ENCODE measurements at places on chromosomes 16 and 17.

DNA sequence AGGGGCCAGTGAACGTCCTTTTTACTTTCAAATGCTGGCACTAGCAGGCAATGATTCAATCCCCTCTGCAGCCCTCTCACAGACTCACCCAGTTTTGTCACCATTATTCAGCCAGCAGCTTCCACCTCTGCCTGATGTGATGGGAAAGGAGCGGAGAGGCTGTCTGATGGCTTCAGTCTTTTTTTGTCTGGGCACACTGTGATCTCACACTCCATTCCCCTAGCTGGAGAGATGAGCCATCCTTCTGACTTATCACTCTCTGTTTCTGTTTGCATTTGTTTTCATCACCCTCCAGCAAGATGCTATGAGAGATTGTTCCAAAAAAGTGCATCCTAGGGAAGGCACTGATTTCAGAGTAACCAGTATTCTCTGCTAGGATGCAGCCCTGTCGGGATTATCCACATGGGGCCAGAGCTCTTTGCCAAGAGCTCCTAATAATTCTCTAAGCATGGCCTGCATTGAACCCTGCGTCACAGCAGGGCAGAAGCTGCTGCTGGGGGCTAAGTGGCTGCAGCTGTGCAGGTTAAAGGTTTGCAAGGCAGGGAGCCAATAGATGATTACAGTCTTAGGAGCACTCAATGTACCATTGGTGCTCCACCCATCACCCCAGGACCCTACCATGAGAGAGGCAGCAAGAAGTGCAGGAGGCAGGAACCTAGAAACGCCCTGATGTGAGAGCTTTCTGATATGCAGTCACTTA is 236.1 kb upstream of the C16orf82 start:
- DNase-seq, result no peak

GRCh38 chr16:69889295-69889964 is 61.7 kb upstream of the CLEC18A start:
- no peak for DNase-seq

DNA sequence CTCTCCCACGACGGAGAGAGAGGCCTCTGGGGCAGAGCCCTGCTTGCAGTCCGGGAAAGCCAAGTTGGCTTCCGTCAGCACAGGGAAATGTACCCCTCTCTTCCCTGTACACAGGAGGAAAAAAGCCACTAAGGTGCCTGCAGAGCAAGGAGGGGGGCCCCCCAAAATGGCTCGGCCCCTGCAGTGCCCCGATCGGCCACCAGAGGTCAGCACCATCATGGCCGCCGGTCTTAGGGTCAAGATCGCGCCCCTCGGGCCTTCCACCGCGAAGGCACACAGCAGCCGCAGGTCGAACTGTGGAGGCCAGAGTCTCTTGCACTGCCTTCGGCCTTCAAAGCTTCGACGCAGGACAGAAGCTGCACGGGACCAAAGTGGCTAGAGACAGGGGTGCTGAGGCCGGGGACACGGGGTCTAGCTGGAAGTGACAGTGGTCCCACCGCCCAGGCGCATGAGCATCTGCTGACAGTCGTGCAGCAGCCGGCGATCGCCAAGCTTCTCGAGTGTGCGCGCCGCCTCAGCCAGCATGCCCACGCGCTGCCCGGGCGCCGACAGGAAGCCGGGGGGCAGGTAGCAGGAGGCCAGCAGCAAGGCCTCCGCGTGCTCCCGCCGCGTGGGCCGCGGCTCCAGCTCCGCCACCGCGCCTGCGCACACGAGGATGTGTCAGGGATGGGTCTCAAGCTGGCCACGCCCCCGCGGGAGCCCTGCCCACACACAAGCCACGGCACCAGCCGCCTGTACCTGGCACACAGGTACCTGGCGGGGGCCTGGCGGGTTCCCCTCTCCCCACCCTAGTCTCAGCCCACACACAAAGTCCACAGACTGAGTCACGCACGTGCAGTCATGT is 24.4 kb downstream of the SREBF1 start:
- no peak for DNase-seq

DNA sequence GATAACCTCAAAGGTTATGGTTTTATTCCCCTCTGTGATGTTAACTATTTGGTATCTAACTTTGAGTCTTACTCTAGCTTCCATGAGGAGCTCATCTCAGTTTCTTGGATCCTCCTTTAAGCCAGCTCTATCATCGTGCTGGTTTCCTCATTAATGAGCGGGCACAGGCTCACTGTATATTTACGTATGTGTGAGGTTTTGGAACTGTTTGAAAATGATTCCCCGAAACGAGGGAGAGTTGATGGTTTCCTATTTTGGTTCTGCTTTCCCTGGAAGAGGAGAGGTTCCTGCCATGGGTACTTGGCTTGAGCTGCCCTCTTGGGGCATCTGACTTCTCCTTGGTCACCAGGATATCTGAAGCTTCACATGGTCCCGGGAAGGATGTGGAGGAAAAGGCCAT is 32.7 kb upstream of the PIK3R6 start:
- DNase-seq, result no peak

- DNase-seq, result no peak
These were observed 2.3 kb downstream of the COPRS start for GRCh38 chr17:31856750-31857149.

GRCh38 chr16:48978501-48978900 is 303.1 kb downstream of the CBLN1 start:
- no peak for DNase-seq

DNA sequence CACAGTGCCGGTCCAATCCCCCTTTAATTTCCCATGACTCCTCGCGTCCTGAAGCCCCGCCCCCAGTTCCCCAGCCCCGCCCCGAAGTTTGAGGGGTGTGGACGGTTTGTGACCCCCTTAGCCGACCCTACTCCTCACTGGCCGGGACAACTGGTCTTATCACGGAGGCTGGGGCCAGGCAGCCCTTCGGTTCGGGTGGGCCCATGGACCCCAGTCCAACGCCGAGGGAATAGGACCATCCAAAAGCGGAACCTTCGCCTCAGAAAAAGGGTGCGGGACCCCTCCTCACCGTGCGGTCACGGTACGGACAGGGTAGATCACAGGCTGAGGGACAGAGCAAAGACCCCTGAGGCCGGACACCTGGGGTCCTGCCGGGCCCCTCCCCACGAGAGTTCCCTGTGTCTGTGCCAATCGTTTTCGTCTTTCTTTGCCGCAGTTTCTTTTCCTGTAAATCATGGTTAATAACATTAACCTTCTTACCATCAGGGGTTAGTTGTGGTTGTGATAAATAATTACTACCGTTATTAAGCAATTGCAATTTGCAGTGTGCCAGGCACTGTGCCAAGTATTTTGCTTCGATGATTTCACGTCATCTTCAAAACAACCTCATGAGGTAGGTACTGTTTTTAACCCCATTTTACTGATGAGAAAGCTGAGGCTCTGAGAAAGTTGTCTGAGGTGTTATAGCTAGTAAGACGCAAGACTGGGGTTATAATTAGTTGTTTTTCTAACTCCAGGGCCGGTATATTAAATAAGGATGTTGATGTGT is 543 bp downstream of the TMUB2 start:
- no peak for DNase-seq

- DNase-seq, result no peak
These were observed 18.2 kb upstream of the ROGDI start for GRCh38 chr16:4820652-4821051.

GRCh38 chr17:36183001-36183971 is 6.8 kb upstream of the TBC1D3B start:
- DNase-seq, result no peak

GRCh38 chr17:61280338-61280737 is 119.3 kb upstream of the TBX2 start:
- no peak for DNase-seq

DNA sequence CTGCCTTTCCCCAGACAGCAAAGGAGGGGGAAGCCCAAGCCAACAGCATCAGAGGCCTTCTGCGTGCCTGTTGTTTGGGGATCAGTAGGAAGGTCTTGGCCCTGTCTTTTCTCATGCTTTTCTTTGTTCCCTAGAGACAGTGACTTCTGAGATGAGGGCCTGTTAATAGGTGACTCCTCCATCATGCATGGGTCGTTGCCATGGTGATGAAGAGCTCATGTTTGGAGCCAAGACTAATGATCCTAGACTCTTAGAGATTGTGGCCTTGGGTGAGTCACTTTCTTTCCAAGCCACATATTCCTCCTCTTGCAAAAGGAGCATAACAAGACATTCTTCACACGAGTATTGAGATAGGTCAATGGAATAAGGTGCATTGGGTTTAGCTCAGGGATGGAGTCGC is 201.1 kb upstream of the ASIC2 start:
- DNase-seq, result peak; percentile 53

- DNase-seq, result no peak
These were observed 27.0 kb downstream of the PIGL start for GRCh38 chr17:16243801-16244567.

DNA sequence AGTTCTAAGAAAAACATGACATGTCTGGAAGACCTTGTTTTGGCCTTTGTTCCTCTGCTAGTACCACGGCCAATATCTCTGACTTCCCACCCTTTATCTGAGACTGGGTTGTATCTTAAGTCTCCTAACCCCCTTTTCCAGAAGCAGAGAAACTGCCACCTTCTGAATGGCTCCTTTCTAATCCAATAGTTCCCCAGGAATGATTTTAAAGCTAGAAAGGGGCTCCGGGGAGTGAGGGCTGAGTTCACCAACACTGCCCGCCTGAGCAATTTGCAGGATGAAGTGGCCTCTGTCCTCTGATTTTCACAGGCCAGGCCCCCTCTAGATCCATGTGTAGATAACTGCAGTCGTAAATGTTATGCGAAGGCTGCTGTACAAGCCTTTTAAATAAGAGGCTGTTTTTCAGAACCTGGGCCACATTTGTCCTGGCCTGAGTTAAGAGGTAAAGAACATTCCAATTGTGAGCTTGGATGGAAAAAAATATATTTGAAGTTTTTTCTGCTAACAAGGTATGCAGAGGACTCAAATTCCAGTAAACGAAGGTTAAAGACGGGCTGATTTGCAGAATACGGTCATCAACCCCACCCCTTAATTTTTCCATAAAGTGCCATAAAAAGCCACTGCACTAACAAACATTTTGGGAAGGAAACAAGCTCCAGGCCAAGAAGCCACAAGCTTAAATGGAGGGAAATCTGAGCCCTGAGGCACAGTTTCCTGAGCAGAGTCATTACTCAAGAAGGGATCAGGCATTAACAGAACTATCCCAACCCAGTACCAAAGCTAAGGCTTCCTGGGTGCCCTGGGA is 117.0 kb upstream of the MAF start:
- DNase-seq, result no peak

GRCh38 chr17:14310101-14310500 is 9.2 kb downstream of the HS3ST3B1 start:
- DNase-seq, result no peak

GRCh38 chr16:1054660-1055556 is 17.6 kb upstream of the SSTR5 start:
- peak; percentile 4 for DNase-seq

DNA sequence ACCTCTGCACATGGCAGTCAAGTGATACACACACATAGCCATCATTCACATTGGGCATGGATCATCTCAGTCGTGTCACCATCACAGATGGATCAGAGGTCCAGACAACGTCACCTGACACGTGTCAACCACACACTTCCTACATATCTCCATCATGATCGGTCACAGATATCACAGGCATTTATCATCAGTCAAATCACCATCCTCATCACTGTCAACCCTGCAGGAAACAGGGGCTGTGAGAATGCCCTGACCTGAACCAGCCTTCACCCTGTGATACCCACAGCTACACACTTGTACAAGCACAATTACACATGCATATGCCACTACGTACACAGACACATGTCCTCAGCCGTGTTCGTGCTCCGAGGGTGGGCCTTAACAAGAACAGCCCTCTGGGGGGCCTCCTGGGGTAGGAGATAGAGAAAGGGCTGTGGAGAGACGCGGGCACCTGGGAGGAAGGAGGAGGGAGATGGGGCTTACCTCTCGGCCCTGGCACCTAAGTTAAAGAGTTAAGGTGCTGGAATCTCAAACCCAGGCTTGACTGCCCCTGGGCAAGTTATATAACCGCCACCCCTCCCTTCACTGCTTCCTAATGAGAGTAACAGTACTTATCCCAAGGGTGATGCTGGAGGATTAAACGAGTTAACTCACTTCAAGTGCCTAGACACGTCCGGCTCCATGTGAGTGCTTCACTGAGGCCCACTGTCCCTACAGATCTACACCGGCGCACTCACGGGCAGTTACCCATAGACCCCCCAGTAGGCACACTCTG is 1.1 kb downstream of the SLC12A4 start:
- peak; percentile 25 for DNase-seq

DNA sequence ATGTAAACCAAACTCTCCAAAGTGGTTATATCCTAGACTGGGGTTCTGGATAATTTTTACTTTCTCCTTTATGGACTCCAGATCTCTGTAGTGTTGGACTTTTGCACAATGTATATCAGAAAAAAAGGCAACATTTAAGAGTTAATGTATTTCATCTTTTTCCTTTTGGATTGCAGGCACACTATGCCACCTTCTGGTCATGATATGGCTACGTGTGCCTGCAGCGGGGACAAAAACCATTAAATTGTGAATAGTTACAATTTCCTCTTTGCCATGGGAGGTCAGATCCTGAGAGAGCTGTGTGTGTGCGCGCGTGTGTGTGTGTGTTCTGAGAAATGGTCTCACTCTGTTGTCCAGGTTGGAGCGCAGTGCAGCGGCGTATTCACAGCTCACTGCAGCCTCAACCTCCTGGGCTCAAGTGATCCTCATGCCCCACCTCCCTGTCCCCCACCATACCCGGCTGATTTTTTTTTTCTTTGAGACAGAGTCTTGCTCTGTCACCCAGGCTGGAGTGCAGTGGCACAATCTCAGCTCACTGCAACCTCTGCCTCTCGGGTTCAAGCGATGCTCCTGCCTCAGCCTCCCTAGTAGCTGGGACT is 4.3 kb upstream of the SGF29 start:
- no peak for DNase-seq

GRCh38 chr16:710500-711075 is 4.3 kb upstream of the METRN start:
- no peak for DNase-seq

DNA sequence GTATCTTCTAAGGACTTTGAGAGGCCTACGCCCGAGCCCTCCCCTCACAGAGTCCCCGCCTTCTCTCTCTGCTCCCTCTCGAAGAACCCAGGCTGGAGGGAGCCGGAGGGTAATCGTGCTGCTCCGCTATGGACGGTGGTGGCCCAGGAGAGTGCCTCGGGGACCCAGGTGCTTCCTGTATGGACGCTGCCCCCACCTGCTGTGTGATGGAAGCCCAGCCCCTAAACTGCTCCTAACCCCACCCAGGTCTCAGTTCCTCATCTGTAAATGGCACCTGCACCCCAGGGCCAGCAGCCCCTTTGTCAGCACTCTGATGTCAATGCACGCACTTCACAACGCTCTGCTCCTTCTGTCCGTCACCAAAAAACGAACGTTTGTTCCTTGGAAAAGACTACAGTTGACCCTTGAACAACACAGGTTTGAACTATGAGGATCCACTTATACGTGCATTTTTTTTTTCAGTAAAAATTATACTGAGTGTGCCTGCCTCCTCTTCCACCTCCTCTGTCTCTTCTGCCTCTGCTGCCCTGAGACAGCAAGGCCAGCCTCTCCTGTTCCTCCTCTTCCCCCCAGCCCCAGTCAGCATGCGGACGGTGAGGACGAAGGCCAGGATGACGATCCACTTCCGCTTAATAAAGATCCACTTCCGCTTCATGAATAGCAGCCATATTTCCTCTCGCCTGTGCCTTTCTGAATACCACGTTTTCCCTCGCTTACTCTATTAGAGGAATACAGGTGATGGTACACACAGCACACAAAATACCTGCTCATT is 118.3 kb downstream of the BANP start:
- no peak for DNase-seq

Measured in RCC 7860 (cell line).